ENCODE measurements at places on chromosomes 3 and 15. TPM values are rescaled to one million over a fixed set of nuclear protein-coding genes. Genes with fewer than 3 reads are reported as not detected.
A peak's percentile ranks its signal among the peaks of the same experiment; 100 is the strongest.

DNA sequence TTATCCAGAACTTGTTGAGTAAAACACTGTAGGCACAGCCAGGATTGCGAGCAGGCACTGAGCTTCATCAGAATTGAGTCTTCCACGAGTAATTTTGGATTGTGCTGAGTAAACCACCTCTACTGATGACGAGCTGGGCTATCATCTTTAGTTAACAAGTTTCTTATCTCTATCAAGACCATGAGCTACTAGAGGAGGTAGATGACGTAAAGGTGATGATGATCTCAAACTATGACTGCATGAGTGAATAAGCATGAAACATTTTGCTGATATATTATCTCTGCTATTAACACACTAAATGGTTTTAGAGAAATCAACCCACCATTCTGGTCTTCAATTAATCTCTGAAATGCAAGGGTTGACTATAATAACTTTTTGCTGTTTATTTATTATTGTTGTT is 506.0 kb downstream of the GBE1 start:
- DNase-seq, result no peak

DNA sequence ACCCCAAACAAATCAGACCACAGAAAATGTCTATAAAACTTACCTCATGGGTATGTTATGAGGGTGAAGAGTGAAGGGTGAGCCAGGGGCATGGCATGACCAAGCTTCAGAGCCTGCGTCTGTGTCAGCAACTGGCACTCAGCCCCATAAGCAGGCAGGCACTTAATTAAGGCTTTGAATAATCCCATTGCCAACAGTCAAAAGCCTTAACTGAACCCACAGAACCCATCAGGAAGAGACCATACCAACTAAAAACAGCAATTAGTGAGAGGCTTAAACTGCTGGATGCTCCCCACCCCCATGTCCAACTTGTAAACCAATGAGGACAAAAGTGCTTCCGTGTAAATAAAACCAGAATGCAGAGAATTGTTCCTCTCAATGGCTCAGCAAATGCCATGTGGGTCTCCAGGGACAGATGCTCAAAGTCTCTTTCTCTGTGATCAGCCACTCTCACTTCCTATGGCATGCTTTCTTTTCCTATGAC is 126.0 kb downstream of the MYLK start:
- DNase-seq, result no peak

GRCh38 chr3:57822686-57823085 is 66.6 kb downstream of the SLMAP start:
- no peak for DNase-seq

DNA sequence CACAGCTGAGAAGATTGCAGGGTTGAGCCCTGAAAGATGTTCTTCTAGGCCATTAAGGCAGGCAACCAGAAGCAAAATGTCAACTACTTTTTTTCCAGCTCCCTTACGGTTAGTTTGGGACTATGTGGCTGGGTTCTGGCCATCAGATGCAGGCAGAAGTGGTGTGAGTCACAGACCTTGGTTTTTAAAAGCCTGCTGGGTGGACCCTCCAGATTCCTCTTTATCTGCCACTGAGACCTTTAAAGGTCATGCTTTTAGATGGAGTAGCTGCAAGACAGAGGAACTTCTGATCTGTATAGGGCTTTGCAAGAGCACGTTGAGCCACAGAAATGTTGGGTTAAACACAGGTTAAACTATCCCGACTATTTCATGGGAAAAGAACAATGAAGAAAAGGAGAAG is 102.9 kb downstream of the CHST2 start:
- no peak for DNase-seq

DNA sequence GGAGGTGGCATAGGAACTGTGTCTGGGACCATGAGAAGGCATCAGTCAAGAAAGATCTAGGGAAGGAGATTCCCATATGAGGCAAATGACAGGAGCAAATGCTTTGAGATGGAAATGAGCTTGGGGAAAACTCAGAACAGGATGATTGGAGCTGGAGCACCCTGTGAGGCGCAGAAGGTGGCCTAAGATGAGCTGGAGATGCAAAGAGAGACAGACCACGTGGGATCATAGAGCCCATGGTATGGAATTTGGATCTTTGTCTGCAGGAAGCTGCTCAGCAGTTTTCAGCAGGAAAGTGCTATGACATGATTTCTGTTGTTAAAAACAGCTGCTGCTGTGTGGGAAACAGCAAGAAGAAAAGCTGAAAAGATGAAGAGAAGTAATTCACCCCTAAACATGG is 310.6 kb downstream of the MAGI1 start:
- no peak for DNase-seq

GRCh38 chr3:163935411-163935810 is 1142.9 kb downstream of the SI start:
- no peak for DNase-seq

DNA sequence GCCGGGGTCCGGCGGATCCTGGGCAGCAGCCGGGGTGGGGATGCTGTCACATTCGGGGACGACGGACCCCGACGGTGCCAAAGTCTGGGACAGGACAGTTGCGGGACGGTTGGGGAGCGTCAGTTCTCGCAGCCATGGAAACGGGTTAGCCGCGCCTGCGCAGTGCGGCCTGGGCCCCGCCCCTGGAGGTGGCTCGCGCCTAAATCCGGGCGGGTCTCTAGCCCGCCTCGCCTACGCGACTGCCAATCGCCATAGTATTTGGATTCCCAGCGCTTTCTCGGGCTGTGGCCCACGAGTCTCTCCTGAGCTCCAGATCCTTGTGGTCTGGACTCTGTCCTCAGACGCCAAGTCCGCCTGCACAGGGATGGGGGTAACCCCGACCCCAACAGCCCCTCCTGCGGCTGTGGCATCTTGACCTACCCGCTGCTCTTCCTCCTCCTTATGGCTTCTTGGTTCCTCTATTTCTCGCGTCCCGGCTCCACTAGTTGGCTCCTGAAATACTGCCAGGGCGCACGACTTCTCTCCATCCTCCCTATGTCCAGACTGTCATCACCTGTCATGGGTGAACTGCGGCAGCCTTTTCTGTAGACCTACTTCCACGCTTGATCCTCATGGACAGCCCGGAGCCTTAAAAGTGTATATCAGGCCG is at the start of gene ZMYND10:
ZMYND10 (minus strand) TSS at position 147 of the 649 bp plus-strand sequence. CDS start 153 bp downstream, outside the sequence.
- DNase-seq, result peak; percentile 85

GRCh38 chr3:161343540-161343939 is 27.8 kb downstream of the SPTSSB start:
- DNase-seq, result no peak

DNA sequence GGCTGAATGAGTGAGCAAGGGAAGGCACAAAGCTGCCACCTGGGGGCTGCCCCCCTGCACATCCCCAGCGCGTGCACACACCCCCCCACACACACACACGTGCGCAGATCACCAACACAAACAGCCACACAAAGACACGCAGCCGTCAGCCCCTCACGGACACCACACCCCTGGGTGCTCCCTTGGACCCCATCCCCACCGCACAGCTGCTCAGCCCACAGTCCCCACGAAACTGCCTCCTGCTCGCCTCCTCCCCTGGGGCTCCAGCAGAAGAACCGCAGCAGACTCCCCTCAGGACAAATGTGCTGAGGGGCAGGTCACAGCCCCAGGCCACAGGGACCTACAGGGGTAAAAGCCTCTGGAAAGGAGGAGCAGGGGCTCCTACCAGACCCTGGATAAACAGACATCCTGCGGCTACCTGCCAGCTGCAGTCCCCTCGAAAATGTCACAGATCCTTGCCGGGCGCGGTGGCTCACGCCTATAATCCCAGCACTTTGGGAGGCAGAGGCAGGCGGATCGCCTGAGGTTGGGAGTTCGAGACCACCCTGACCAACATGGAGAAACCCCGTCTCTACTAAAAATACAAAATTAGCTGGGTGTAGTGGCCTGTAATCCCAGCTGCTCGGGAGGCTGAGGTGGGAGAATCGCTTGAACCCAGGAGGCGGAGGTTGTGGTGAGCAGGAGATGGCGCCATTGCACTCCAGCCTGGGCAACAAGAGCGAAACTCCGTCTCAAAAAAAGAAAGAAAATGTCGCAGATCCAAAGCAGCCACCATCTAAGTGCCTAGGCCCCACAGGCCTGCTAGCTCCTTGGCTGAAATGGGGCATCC is 6.5 kb downstream of the TWF2 start:
- peak; percentile 55 for DNase-seq

GRCh38 chr3:132872711-132873110 is 150.5 kb upstream of the NPHP3 start:
- DNase-seq, result no peak

- DNase-seq, result no peak
Measured at GRCh38 chr3:194685065-194685717, 492 bp upstream of the FAM43A start.

DNA sequence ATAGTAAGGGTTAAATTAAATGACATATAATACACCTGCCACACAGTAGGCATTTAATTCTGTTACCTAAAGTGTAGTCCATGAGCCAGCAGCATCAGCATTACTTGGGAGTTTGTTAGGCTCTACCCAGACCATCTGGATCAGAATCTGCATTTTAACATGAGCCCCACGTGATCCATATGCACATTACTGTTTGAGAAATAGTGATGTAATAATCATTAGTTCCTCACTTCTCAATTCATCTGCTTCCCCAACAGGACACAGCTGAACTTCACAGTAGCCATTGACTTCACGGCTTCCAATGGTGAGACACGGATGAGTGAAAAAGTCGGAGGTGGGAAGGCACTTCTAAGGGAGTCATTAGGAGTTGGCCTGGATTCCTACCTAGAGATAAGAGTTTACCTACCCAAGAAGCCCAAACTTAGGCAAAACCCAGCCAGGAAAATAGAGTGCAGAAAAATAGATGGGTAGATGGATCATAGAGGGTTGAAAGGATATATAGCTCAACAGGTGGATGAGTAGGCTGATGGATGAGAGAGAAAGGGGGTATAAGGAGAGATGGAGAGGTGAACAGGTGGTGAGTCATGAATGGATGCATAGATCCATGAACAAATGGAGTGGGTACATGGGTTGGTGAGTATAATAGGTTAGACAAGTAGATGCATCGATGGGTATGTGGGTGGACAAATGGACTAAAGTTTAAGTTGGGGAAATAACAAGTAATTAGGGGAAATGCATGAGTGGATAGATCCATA is 13.3 kb downstream of the CPNE9 start:
- no peak for DNase-seq

DNA sequence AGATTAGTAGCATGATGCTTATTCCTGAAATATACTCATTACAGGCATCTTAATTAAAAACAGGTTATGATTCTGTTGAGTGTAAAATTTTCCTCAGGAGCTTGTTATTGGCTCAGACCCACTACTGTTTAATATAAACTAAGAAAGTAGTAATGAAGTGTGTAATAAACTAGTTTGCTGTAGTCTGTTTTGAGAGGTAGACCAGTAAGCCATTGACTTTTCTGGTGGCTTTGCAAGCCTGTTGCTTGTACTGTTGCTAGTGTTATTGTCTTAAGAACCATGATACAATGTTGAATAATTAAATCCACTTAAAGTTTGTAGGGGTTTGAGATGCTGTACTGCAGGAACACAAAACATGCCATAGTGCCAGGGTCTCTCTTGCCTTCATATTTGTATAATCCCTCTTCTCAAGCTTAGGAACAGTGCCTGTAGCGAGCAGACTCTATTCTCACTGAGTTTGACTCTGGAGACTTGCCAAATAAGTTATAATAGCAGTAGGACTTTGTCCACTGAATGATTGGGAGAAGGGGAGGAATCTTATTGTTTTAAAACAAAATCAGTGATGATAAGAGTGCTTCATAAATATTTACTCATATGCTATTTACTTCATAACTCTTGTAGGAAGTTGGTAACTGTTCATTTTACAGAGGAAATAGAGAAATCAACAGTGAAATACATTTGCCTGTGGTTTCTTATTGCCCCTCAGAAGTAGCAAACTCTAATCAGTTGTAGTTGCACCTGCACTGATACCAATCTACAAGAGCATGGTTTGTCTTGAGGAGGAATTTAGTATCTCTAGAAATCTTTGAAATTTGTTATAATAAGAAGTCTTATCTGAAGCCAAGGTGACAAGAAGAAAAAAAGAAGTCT is 13.4 kb downstream of the TCF12 start:
- no peak for DNase-seq

GRCh38 chr3:67386451-67386850 is 268.0 kb downstream of the SUCLG2 start:
- DNase-seq, result no peak

DNA sequence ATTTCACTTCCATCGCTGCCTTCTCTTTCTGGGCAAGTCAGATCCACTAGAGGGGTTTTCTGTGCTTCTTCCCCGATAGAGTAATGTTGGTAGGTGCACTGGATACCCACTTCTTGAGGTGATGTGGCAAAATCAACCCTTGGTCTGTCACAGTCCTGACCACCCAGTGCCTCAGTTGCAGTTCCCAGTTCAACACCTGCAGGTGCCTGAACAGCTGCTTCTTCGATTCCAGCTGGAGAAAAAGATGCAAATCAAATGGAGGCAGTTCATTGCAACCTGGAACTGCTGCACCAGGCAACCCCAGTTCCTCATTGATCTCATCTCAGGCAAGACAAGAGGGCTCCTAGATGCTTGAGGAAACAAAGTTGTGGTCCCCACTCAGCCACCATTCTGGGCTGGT is 186.6 kb downstream of the UBE2E2 start:
- no peak for DNase-seq

DNA sequence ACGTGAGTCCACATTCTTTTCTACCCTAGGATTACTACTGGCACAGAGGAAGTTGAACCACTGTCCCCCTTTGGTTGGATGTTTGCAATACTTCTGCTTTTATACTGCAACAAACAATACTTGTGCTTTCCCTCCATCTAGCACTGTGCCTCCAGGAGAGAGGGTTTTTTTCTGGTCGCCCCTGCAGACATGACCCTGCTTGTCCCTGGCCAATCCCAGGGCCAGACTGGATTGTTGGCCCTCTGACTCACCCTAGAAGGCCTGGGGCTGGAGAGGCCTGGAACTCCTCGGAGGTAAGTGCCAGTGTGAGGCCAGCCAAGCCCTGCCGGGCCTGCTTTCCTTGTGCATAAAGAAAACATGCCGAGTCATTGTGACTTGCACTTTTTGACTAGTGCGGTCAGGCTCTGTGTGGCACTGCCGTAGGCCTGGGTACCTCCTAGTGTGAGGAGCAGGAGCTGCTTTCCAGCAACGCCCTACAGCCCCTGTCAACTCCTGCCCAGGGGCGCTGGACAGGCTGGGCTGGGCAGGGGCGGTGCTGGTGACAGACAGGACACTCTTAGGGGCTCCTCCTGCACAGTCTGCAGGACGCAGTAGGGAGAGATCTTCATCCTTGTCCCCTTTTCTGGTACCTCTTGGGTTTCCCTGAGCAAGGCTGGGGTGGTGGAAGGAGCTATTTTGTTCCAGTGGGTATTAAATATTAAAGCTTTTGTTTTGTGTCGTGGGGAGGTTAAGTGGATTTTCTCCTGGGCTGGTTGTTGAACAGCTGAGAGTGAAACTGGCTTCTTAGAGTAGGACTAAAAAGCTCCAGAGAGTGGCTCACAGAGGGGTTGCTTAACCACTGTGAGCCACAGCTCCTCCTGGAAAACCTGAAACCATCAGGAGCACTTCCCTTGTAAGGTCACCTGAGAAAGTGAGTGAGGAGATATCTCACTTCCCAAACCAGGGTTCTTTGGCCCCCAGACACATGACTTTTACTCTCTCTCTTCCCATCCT is 14.4 kb upstream of the TKT start:
- DNase-seq, result no peak

COL6A5 gene
- total RNA-seq, result not detected

SQOR gene
- total RNA-seq, result 75.8 TPM

NR2E3 gene
- total RNA-seq, result not detected

MAP6D1 gene
- 0.90 TPM for total RNA-seq

ZCWPW2 gene
- 0.31 TPM for total RNA-seq

SEMA4B gene
- total RNA-seq, result 11.2 TPM

DNASE1L3 gene
- total RNA-seq, result not detected

TM4SF1 gene
- not detected for total RNA-seq

SAMD7 gene
- total RNA-seq, result not detected

REC114 gene
- total RNA-seq, result not detected
